Inflammatory macrophage treated with lipopolysaccharide for 4 hours (primary cell): ENCODE measurements at places on chromosomes 5 and 9.
A peak's percentile ranks its signal among the peaks of the same experiment; 100 is the strongest.

GRCh38 chr9:109556061-109556460, 58.0 kb upstream of the PTPN3 start:
- no peak for DNase-seq

- DNase-seq = no peak
These were observed 63.5 kb upstream of the KLF9 start for GRCh38 chr9:70477907-70478480.

GRCh38 chr5:65296067-65296466, 185.7 kb downstream of the ADAMTS6 start:
- DNase-seq = no peak

GRCh38 chr9:136546697-136547501, 1.1 kb upstream of the NOTCH1 start:
- peak; percentile 44 for DNase-seq

DNA sequence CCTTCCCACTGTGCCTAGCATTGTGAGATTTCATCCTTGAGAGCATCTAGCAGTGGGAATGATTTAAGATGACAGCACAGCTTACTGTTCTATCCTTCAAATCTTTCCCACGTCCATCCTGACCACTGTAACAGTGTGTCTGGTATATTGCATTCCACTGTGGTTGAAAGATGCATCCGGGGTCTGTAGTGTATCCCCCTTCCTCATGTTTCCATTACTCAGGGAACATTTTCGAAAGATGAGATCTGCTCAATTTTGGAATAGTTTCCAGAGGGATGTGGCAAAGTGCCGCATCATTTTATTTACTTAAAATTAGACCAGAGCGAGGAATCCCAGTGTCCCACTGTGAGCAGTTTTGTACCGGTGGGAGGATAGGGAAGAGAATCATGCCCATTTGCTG, 407.1 kb upstream of the PAPPA start:
- DNase-seq = no peak

- DNase-seq = no peak
These were observed 76.4 kb downstream of the SNX24 start for GRCh38 chr5:122921826-122922225.

- no peak for DNase-seq
These were observed 2.8 kb downstream of the ST6GALNAC6 start for GRCh38 chr9:127896395-127897192.

- no peak for DNase-seq
These were observed 163.8 kb upstream of the SLC28A3 start for GRCh38 chr9:84504360-84504759.

DNA sequence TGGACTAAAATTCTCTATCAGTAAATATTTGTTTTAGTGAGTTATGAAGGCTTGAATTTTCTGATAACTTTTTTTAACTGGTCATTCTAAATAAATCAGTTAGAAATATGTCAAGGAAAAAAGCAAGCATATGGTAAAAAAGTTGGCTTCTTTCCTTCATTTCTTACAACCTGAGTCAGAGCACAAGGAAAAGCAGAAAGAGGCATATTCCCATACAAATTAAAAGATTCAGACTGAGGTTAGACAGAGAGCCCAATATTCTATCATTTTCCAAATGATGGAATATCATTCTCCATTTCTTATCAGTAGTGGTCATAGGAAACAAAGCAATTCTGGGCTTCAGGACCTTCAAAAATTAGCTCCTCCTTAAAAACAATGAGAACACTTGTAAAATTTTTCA, 732.1 kb downstream of the MAT2B start:
- no peak for DNase-seq

DNA sequence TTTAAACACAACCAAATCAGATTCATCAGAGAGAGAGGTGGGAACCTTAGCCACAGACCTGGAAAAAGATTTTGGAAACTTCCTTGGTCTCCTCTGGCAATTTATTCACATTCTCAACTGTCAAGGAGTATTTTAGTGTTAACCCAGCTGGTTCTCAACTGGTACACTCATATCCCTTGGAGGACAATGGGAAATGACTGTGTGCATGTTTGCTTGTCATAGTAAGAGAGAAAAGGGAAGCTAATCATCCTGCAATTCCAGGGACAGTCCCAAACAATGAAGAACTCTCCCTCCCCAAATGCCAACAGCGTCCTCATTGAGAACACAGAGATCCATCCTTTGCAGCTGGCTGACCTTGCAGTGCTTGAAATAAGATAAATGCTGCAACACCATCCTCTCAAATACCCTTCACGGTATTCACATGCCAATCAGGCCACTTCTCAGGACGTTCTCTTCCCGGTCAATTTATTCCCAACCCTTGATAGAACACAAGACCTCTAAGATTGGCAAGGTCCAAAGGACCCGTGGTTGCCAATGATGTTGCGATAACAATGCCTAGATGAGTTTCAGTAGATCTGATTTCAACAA, 75.5 kb downstream of the EPB41L4B start:
- no peak for DNase-seq

DNA sequence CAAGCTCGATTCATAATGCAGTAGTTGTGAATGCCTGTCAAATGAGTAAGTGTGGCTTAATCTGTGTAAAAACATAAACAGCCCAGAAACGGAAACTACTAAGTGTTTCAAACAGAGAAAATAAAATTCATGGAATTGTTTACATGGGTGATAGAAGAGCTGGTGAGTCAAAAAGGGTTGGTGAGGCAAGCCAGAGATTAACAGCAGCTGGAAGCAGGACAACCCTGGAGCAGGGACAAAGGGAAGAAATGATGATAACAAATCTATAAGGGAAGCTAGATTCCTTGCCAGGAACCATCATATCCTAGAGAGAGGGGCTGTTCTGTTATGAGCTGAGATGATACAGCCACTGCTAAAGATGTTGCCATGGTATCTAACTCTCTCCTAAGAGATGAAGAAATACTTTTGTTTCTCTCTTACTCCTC, 18.0 kb upstream of the PRR16 start:
- DNase-seq = no peak

GRCh38 chr5:178361657-178362445, 129.2 kb upstream of the PHYKPL start:
- DNase-seq = no peak

GRCh38 chr9:6805532-6805931, 47.8 kb downstream of the KDM4C start:
- DNase-seq = no peak

- no peak for DNase-seq
These were observed 541.7 kb downstream of the EFNA5 start for GRCh38 chr5:107129051-107129450.

- no peak for DNase-seq
These were observed 47.7 kb upstream of the MTAP start for GRCh38 chr9:21754741-21755140.

GRCh38 chr5:145697251-145697990, 137.7 kb downstream of the PRELID2 start:
- DNase-seq = peak; percentile 37
